Prostate gland (tissue), 2 donors: ENCODE measurements at places on chromosomes 5 and 9. TPM values are rescaled to one million over a fixed set of nuclear protein-coding genes. Genes with fewer than 3 reads are reported as not detected.
A peak's percentile ranks its signal among the peaks of the same experiment; 100 is the strongest.

DNA sequence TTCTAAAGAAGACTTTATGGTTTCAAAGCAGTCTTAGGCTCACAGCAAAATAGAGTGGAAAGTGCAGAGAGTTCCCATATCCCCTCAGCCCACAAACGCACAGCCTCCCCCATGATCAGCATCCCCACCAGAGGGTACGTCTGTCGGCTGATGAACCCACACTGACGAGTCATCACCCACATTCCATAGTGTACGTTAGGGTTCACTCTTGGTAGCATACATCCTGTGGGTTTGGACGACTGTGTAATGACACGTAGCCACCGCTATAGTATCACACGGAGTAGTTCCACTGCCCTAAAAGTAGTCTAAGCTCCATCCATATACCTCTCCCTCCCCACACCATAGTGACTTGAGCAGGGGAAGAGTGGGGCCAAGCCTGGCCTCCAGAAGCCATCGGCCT is 135.7 kb upstream of the PHYKPL start:
- H3K4me1 ChIP-seq, result no peaks in the 10 kb centered on the region
- DNase-seq, result no peak
- H3K27me3 ChIP-seq, result no peaks in the 10 kb centered on the region
- no peak overlapping the region for H3K4me3 ChIP-seq
- H3K27ac ChIP-seq, result no peak overlapping the region

DNA sequence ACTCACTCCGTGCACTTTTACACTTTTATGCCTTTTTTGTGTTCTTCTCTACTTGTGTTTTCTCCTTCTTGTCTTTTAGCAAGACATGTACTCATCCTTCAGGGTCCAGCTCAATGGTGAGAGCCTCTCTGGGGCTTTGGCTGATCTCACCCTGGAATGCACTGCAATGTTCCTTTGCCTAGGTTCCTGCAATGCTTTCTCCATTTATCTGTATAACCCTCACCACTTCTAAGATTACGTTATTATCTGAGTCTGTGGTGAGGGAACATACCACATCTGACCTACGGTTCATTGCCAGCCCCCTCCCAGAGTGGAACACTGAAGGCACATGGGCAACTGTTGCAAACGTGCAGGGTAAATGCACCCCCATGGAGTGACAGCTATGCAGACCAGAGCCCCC is 47.3 kb downstream of the KCNIP1 start:
- H3K4me1 ChIP-seq, result no peaks in the 10 kb centered on the region
- no peaks in the 10 kb centered on the region for H3K27me3 ChIP-seq
- no peak overlapping the region for H3K27ac ChIP-seq
- no peak overlapping the region for H3K4me3 ChIP-seq

DNA sequence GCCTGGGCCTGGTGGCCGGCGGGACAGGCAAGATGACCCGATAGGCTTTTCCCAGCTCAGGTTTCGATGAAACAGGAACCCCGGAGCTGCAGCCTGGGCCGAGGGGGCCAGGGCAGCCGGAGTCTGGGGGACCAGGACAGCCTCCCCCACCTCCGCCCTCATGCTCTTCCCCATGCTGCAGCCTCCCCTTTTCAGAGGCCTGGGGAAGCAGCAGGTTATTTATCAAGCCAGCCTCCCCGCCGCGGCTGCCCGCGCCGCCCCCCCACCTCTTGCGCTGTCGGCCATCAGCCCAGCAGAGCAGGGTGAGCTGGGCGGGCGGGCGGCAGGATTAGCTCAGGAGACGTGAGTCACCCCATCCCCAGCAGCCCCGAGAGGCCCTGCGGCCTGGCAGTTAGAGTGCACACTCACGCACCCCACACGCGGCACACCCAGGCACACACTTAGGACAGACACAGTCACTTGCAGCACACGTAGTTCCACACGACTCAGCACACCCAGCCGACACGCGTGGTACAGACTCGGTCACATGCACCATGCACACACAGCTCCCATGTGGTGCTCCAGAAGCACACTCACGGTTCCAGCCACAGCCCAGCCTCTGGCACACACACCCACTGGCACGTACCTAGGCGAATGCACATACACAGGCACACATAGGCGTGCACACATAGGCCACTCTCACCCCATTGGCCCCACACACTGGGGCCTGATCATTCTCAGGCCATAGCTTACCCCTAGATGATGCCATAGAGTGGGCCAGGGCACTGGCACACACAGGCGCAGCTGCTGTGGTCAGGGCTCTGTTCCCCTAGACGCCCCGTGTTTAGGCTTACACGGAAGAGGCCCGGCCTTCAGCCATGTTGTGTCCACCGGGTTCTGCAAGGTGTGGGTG is 13.0 kb downstream of the CXXC5 start:
- H3K27ac ChIP-seq, result peak overlapping the region; percentile 89
- H3K36me3 ChIP-seq, result no peaks in the 10 kb centered on the region
- H3K4me3 ChIP-seq, result no peak overlapping the region
- H3K27me3 ChIP-seq, result no peaks in the 10 kb centered on the region
- DNase-seq, result peak; percentile 62
- H3K4me1 ChIP-seq, result peaks cover 49% of the 10 kb centered on the region

GRCh38 chr9:85172001-85172978 is 502.8 kb downstream of the NTRK2 start:
- H3K4me1 ChIP-seq, result no peaks in the 10 kb centered on the region
- DNase-seq, result no peak
- H3K4me3 ChIP-seq, result no peak overlapping the region
- H3K27me3 ChIP-seq, result no peaks in the 10 kb centered on the region

DNA sequence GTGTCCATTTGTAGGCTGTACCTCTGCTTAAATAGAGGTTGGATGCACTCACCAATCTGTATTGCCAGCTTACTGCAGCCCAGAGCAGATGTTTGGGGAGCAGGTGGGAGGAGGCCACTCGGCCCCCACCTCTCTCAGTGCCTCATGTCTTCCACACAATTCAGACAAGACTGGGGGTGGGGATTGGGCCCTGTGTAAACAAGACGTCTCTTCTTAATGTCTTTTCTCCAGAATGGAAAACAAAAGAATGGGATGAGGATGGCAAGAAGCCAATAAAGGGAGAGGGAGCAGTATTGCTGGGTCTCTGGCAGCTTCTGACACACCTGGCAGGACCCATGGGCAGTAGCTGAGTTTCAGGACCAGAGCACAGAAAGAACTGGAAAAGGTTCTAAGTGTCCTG is 64.9 kb downstream of the SIL1 start:
- DNase-seq, result no peak
- H3K4me1 ChIP-seq, result peaks cover 14% of the 10 kb centered on the region
- H3K4me3 ChIP-seq, result no peak overlapping the region
- no peaks in the 10 kb centered on the region for H3K27me3 ChIP-seq

- H3K27ac ChIP-seq, result no peak overlapping the region
- H3K36me3 ChIP-seq, result no peaks in the 10 kb centered on the region
- H3K27me3 ChIP-seq, result no peaks in the 10 kb centered on the region
- no peak overlapping the region for H3K4me3 ChIP-seq
- no peaks in the 10 kb centered on the region for H3K4me1 ChIP-seq
These were observed 286.7 kb upstream of the PTPRD start for GRCh38 chr9:10899509-10899908.

DNA sequence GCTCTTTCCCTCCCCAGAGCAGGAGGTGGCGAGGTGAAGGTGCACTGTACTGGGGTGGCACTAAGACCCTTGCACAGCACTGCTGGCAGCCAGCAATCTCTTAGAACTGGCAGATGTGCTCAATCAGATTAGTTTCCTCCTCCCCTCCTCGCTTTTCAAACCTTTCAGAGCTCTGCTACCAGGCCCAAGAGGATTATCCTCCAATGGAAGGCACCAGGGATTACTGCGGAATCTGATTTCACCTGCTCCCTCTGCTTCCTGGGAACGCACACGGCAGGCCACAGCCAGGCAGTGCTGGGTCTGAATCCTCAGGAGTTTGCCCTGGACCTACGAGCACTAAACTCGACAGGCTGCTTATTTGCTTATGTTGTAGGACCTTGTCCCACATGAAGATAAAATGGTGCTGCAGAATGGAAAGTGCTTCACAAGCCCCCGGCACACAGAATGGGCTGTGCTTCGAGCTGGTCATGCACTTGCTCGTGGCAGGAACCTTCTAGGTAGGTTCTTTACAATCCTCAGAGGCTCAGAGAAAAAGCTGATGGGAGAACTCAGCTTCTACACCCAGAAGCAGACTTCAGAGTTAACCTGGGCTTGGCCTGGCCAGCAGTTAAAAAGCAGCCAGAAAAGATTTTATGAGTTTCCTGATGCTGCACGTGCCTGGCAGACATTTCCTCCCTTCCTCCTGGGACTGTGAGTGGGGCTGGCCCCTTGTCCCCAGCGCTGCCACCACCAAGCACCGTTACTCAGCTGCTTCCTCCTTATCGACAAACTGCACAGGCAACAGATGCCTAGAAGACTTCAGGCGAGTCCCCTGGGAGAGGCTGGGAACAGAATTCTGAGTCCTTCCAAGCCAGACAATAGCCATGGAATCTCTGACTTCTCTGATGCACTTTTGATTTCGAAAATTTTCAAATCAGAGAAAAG is 33.1 kb downstream of the FABP6 start:
- no peaks in the 10 kb centered on the region for H3K36me3 ChIP-seq
- no peak overlapping the region for H3K4me3 ChIP-seq
- H3K27ac ChIP-seq, result no peak overlapping the region
- DNase-seq, result peak; percentile 11

GRCh38 chr5:82058710-82059109 is 86.9 kb downstream of the ATG10 start:
- no peak overlapping the region for H3K27ac ChIP-seq
- no peaks in the 10 kb centered on the region for H3K27me3 ChIP-seq
- H3K36me3 ChIP-seq, result no peaks in the 10 kb centered on the region
- no peak for DNase-seq
- H3K4me1 ChIP-seq, result no peaks in the 10 kb centered on the region
- H3K4me3 ChIP-seq, result no peak overlapping the region

DNA sequence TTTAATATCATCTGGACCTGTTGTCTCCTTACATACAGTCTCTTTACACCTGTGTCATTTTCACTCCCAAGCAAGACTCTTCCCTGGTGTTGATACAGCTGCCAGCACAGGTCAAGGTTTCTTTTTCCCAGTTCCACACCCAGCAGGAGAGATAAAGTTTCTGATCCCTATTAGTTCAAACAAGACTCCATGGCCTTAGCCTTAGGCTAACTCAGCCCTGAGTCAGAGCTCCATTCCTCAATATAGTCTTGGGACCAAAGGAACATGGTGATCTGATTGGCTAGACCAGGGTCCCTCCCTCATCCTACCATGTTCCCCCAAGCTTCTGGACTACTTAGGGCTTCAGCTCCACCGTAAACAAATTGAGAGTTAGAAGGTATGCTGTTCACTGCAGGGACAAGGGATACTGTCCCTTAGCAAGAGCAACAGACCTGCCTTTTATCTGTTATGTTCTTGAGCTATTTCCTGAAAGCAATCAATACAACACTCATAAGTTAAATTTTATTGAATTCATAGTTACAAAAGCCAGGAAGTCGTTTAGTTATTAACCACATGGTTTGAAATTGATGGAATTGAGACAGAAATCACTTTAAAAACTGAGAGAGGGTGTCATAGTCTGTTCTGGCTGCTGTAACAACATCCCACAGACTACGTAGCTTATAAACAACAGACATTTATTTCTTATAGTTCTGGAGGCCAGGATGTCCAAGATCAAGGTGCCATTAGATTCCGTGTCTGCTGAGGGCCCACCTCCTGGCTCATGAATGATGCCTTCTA is 20.5 kb downstream of the SLC1A1 start:
- DNase-seq, result no peak
- no peak overlapping the region for H3K4me3 ChIP-seq
- H3K4me1 ChIP-seq, result no peaks in the 10 kb centered on the region
- H3K27ac ChIP-seq, result no peak overlapping the region

DNA sequence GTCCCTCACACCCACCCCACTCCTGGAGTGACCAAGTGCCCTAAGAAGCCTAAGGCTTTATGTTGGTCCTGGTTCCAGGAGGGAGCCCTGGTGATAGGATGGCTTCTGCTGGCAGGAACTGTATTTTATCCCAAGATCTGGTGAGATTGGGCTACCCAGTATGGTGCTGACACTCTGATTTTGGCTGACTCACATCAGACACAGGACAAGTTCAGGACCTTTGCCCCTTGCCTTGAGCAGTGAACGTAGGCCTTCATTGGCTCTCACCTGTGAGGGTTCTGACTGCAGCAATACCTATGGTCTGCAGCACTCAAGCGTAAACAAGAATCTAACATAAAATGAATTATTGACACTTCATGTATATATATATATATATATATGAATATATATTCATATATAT is 25.0 kb downstream of the BHMT start:
- H3K4me1 ChIP-seq, result no peaks in the 10 kb centered on the region
- H3K27me3 ChIP-seq, result no peaks in the 10 kb centered on the region
- H3K4me3 ChIP-seq, result no peak overlapping the region
- H3K36me3 ChIP-seq, result no peaks in the 10 kb centered on the region

GRCh38 chr5:161546095-161546469 is 443 bp downstream of the GABRB2 start:
- H3K27ac ChIP-seq, result no peak overlapping the region
- H3K4me3 ChIP-seq, result no peak overlapping the region
- no peaks in the 10 kb centered on the region for H3K4me1 ChIP-seq
- peaks cover 21% of the 10 kb centered on the region for H3K27me3 ChIP-seq
- no peaks in the 10 kb centered on the region for H3K36me3 ChIP-seq
- no peak for DNase-seq

DNA sequence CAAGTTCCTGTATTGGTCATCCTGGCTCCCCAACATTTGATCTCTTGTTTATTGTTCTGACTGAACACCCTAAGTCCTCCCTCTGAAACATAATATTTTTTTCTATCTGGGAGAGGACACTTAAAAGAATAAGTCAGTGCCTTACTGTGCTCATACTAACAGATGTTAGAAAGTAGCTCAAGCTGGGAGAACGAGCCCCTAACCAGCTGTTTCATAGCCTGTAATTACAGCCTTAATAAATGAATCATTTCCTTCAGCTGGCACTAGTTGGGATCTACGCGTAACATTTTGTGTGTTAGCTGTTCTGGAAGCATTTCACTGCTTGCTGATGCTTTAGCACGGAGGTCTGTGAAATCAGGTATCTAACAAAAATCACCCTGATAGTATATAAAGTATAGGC is 345.9 kb upstream of the RIOK2 start:
- H3K4me3 ChIP-seq, result no peak overlapping the region
- no peaks in the 10 kb centered on the region for H3K4me1 ChIP-seq
- H3K27me3 ChIP-seq, result no peaks in the 10 kb centered on the region

- H3K4me3 ChIP-seq, result no peak overlapping the region
- no peaks in the 10 kb centered on the region for H3K4me1 ChIP-seq
- no peaks in the 10 kb centered on the region for H3K36me3 ChIP-seq
- no peak for DNase-seq
- H3K27ac ChIP-seq, result no peak overlapping the region
These were observed 5.8 kb upstream of the IL4 start for GRCh38 chr5:132667761-132668705.

- no peak overlapping the region for H3K27ac ChIP-seq
- H3K4me3 ChIP-seq, result no peak overlapping the region
- no peaks in the 10 kb centered on the region for H3K4me1 ChIP-seq
These were observed 28.1 kb downstream of the PIK3R1 start for GRCh38 chr5:68243681-68244080.

EEIG1 gene
- 84.6 TPM for total RNA-seq

SLC25A48 gene
- 0.85 TPM for total RNA-seq

OR13D1 gene
- total RNA-seq, result not detected

PCDH1 gene
- total RNA-seq, result 81.1 TPM

SCAI gene
- total RNA-seq, result 8.6 TPM

CCDC152 gene
- 0.36 TPM for total RNA-seq

KIF12 gene
- 21.5 TPM for total RNA-seq
